ENCODE measurements at places on chromosomes 1 and 21.

DNA sequence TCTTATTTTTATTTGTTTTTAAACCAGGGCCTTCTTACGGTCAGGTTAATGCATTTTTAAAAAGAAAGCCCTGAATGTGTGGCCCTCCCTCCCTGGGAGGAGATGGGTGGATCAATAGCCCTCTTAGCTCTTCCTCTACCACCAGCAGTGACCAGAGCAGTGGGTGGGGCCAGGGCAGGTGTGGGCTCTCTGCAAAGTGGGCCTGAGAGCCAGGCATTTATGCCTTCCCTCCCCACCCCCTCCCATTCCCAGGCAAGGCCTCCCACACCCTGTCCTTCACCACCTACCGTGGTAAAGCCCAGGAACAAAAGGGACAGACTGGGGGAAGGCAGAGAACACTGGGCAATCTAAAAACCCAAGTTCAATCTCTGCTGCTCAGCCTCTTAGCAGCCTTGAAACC, 63.9 kb downstream of the SSBP3 start:
- no peak for DNase-seq

- DNase-seq = no peak
Measured at GRCh38 chr1:57378534-57378933, 45.3 kb downstream of the DAB1 start.

DNA sequence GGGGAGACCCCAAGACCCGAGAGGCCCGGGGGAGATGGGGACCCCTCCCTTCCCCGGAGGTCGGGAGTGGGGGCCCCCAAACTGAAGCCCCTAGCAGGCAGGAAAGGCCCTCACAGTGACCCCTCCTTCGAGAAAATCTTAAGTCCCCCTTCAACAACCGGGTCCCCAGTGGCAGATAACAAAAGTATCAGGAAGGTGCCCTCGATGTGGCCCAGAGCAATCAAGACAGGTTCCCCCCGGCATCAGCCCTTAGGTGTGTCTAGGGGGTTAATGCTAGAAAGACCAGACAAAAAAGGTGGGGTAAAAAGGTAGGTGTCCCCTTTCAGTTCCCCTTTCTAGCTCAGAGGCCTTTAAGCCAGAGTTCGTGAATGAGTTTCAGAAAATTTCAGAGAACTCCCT, 282 bp upstream of the ECE1 start:
- no peak for DNase-seq

DNA sequence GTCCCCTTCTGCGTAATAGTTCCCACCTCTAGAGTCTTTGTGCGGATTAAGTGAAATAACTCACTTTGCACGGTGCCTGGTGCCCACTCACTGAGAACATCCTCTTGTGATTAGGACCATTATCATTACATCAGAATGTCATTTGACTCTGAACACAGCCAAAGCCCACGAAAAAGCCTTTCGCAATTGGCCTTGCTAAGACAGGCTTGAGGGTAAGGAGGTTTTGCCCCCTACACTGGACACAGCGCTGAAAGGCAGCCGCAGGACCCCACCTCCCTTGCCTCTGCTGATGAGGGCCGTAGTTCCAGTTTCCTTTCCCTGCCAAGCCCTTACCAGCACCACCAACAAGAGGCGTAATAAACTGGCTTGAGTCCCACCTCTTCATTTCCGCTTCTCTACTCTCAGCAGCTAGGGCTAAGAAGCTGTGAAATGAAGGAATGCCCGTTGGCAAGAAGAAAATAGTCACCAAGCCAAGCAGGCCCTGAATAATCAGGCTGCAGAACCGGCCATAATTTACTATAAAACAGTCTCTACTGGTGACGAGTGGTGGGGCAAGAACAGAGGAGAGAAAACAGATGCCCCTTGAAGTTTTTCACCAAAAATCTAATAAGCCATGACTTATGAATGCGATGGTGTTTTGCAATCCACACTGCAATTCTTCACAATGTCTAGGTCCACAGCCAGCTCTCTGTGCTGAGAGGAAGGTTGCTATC, 53.1 kb downstream of the SH3GLB1 start:
- no peak for DNase-seq

- DNase-seq = no peak
Measured at GRCh38 chr1:96723936-96724335, 2.4 kb downstream of the PTBP2 start.

DNA sequence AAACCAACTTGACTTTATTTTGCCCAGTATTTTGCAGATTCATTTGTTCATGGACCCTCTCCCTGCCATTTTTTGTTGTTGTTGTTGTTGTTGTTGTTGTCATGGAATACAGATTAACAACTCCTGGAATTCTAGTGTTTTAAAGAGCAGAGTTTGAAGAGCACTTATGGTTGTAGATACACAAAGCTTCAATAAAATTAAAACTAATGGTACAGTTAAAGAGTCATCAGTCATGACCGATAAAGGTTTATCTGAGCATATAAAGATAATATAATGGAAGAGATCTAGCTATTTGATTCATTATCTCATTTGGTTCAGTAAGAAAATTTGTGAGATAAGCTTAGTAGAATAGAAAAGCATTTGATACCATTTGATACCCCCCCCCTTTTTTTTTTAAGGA, 21.8 kb downstream of the NEK7 start:
- no peak for DNase-seq

DNA sequence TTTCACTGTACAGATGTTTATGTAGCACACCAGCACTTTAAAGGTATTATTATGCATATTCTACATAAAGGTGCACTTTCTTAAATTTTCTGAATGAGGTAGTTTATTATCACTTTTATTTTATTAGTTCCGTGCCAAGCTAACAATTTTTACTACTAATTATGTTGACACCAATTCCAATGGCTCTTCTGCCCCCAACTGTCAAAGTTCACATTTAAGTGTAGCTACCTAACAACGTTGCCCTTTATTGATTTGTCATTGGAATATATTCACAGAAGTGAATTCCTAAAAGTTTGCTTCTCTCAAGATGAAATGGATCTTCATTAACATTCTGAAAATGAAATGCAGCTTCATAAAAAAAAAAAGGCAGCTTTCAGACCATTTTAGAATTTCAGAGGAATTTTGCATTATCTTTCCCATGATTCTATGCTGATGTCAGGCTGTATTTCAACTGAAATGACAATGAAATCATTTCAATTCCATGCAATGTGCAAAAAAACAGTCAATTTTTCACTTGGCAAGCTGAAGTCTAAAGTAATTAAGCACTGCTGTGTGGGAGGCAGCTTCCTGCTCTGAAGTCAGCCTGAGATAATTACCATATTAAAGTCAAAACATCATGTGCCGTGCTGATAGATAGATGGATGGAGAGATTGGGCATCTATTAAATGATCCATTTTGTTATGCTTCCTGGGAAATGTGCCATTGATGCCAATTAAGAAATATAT, 229.2 kb downstream of the TTLL7 start:
- DNase-seq = no peak

- no peak for DNase-seq
Measured at GRCh38 chr1:86175756-86176155, 19.2 kb upstream of the COL24A1 start.

DNA sequence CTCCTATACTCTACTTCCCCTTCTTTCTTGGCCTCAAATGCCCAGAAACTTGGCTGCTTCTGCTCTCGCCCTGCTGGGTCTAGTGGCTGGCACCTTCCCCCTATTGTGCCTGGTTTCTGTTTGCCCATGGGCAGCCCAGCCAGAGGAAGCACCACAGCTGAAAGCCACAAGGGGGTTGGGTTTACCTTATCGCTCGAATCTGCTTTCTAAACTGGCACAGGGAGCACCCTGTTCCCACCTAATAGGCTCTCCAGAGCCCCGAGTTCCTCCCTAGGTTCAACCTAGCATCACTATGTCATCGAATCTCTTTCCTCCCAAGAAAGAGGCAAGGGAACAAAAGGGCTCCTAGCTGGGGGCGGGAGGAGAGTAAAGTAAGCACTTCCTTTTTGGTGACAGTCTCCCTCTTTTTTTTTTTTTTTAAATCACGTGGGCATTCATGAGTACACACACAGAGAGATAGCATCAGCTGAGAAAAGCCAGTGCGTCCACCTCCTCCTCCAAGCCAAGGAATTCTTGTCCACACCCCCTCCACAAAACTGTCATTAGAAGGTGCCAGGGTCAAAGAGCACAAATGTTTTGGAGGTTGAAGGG, 72.8 kb downstream of the PLEKHA6 start:
- peak; percentile 60 for DNase-seq

Data from kidney tubule cell (primary cell).